ENCODE measurements at places on chromosomes 7 and 10. TPM values are rescaled to one million over a fixed set of nuclear protein-coding genes. Genes with fewer than 3 reads are reported as not detected.

GRCh38 chr7:117871401-117871777 lies 1.9 kb downstream of the CTTNBP2 start:
- H3K27ac ChIP-seq, result no peak overlapping the region
- DNase-seq, result no peak
- H3K36me3 ChIP-seq, result no peaks in the 10 kb centered on the region
- H3K4me1 ChIP-seq, result no peaks in the 10 kb centered on the region
- H3K4me3 ChIP-seq, result no peak overlapping the region

PDCD11 gene
- total RNA-seq, result 19.0 TPM

- no peaks in the 10 kb centered on the region for H3K36me3 ChIP-seq
- no peak for DNase-seq
- no peak overlapping the region for H3K27ac ChIP-seq
- no peaks in the 10 kb centered on the region for H3K27me3 ChIP-seq
Observed at GRCh38 chr7:142945001-142945400, 5.7 kb downstream of the LLCFC1 start.

DNA sequence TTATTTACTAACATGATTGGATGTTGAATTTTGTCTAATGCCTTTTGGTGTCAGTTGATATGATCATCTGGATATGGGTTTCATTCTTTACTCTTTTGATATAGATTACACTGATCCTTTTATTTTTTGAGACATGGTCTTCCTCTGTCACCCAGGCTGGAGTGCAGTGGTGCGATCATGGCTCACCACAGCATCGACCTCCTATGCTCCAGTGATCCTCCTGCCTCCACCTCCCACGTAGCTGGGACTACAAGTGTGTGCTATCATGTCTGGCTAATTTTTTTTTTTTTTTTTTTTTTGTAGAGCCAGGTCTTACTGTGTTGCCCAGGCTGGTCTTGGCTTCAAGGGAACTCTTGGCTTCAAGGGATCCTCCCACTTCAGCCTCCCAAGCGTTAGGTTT lies 27.1 kb downstream of the BMS1 start:
- no peak for DNase-seq
- peaks cover 67% of the 10 kb centered on the region for H3K36me3 ChIP-seq
- H3K27me3 ChIP-seq, result no peaks in the 10 kb centered on the region
- no peak overlapping the region for H3K4me3 ChIP-seq

ADCY1 gene
- under 0.01 TPM for total RNA-seq

DNA sequence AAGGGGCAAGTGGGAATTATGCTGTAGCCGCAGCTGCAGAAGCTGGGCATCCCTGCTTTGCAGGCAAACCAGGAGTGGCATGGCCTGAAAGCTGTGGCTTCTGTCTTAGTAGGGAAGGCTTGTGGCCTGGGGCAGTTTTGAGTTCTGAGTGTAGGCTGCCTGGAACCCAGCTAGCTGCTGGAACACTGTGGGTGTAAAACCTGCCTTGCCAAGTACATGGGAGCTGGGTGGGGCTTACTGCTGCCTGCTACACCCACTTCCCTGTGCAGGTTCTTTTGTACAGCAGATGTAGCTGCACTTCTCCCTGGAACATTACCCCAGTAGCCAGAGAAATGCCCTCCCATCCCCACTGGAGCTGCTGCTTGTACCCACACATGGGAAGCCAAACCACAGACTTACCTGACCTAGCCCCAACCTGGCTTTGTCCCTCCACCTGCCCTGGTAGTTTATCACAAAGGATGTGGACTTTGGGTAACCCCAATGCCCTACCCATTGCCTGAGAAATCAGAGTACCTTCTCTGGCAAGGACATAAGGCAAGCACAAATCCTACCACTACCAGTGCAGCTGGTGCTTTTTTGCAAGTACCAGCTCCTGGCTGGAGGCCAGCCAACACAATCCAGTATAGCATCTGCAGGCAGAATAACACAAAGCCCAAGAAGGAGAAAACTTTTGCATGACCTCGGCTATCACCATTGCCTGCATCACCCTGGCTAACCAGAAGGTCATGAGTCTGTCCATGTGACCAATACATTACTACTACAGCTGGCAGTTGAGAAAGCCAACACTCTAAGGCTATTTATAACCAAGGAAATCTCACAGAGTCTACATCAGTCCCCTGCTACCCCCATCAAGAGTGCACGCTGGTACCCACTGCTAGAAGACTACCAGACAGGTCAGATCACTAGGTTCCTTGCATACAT lies 26.5 kb upstream of the PPP1R3A start:
- no peak overlapping the region for H3K4me3 ChIP-seq
- H3K36me3 ChIP-seq, result no peaks in the 10 kb centered on the region
- H3K27ac ChIP-seq, result no peak overlapping the region
- no peak for DNase-seq
- H3K4me1 ChIP-seq, result no peaks in the 10 kb centered on the region

- DNase-seq, result no peak
- H3K27ac ChIP-seq, result no peak overlapping the region
- H3K4me3 ChIP-seq, result no peak overlapping the region
- no peaks in the 10 kb centered on the region for H3K36me3 ChIP-seq
- no peaks in the 10 kb centered on the region for H3K27me3 ChIP-seq
- H3K4me1 ChIP-seq, result no peaks in the 10 kb centered on the region
Observed at GRCh38 chr7:37670436-37670835, 13.1 kb upstream of the GPR141 start.

HTR7 gene
- 0.94 TPM for total RNA-seq

- H3K27ac ChIP-seq, result no peak overlapping the region
- no peaks in the 10 kb centered on the region for H3K36me3 ChIP-seq
- no peak overlapping the region for H3K4me3 ChIP-seq
- no peaks in the 10 kb centered on the region for H3K27me3 ChIP-seq
Observed at GRCh38 chr7:96061009-96061408, 260.9 kb downstream of the SLC25A13 start.

CNNM1 gene
- total RNA-seq, result 0.70 TPM

DNA sequence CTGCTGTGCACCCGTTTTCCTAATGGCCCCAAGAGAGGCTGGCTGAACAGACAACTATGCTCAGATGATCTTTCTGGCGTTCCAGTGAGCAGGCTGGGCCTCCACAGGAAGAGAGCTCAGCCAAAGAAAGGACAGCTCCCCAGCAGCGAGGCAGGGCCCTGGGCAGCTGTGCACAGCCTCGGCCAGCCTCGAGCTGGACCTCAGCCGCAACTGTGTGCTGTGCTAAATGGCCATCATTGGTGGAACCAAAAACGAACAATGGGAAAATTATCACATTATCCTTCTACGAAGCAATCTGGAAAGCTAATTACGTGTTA lies 97.5 kb downstream of the CTBP2 start:
- H3K27me3 ChIP-seq, result no peaks in the 10 kb centered on the region
- no peaks in the 10 kb centered on the region for H3K36me3 ChIP-seq
- H3K4me1 ChIP-seq, result peaks cover 10% of the 10 kb centered on the region
- H3K4me3 ChIP-seq, result no peak overlapping the region
- DNase-seq, result no peak

GRCh38 chr7:83882551-83882950 lies 233.6 kb upstream of the SEMA3E start:
- H3K36me3 ChIP-seq, result no peaks in the 10 kb centered on the region
- H3K27ac ChIP-seq, result no peak overlapping the region
- no peaks in the 10 kb centered on the region for H3K4me1 ChIP-seq
- no peak overlapping the region for H3K4me3 ChIP-seq
- DNase-seq, result no peak

DNA sequence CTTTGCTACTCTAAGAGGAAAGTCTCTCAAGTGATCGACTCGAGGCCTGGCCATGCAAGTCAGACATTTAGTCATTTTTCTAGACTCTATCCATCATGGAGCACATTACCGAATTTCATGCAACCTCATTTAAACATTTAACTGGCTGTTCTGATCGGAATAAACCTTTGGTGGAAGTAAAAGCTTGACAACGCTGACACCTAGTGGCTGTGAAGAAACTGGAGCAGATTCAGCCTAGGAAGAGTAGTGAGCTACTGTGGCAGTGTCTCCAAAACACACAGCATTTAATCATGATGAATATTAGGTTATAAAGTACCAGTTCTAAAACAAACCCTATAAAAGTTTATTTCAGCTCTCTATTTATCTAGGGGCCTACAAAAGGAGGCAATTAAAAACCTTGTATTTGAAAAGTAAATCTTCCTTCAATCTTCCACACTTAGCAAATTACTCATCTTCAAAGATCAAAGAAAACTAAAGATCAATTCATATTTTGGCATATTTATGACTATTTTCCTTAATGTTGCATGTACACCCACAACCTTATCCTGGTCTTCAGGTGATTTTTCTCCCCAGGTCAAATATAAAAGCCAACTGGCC lies 175.0 kb downstream of the CTNNA3 start:
- no peak overlapping the region for H3K4me3 ChIP-seq
- no peak overlapping the region for H3K27ac ChIP-seq
- H3K4me1 ChIP-seq, result no peaks in the 10 kb centered on the region
- H3K36me3 ChIP-seq, result no peaks in the 10 kb centered on the region
- no peaks in the 10 kb centered on the region for H3K27me3 ChIP-seq
- no peak for DNase-seq

DNA sequence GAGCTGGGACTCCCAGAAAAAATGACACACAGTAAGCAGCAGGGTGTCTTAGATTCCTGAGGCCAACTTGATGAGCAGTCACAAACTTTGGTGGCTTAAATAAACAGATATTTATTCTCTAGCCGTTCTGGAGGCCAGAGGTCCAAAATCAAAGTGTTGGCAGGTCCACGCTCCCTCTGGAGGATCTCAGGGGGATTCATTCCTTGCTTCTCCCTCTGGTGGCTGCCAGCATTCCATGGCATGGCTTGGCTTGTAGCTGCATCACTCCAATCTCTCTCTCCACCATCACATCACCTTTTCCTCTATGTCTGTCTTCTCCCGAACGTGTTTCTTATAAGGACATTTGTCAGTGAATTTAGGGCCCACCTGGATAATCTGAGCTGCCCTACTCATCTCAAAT lies 98.4 kb downstream of the OSBPL3 start:
- H3K4me1 ChIP-seq, result no peaks in the 10 kb centered on the region
- H3K27me3 ChIP-seq, result no peaks in the 10 kb centered on the region
- no peak overlapping the region for H3K4me3 ChIP-seq

DNA sequence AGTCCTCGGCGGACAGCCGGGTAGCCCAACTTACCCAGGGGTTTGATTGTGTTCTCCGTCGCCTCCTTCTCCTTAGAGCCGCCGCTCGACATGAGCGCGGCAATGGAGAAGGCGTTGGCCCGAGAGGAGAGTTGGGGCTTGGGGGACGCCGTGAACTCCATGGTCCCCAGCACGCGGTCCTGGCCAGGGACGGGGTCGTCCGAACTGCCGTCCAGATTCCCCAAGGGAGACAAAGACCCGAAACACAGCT lies 515 bp downstream of the TBX20 start:
- H3K27ac ChIP-seq, result no peak overlapping the region
- H3K27me3 ChIP-seq, result peaks cover 68% of the 10 kb centered on the region
- DNase-seq, result no peak
- peaks cover 25% of the 10 kb centered on the region for H3K4me1 ChIP-seq

DNA sequence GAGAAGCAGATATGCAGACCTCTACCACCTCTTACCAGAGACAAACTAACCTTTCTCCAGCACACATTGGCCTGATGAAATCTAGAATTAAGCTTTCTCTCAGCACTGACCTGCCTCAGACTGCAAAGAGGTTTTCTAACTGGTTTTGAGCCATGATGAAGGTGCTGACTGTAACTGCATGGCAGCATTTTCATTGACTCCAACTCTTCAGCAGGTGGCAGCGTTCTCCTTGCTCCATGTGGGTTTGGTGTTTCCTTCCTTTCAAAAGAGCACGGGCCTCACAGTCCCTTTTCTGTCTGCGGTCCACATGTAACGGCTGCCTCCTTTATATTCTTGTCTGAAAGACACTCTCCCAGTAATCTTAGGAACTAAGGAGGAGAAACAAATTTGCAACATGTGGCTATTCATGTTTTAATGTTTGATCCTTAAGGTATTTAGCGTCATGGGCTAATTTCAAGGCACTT lies 12.6 kb downstream of the KLLN start:
- no peak overlapping the region for H3K27ac ChIP-seq
- H3K4me1 ChIP-seq, result no peaks in the 10 kb centered on the region
- no peaks in the 10 kb centered on the region for H3K36me3 ChIP-seq
- no peak overlapping the region for H3K4me3 ChIP-seq

SSC4D gene
- not detected for total RNA-seq

CYP3A7 gene
- total RNA-seq, result 5.3 TPM

SLC39A12 gene
- total RNA-seq, result not detected
